CD8-positive, alpha-beta T cell (primary cell): ENCODE measurements at places on chromosomes 12 and 14.

- DNase-seq, result no peak
These were observed 279.9 kb upstream of the SYT1 start for GRCh38 chr12:78584695-78585094.

- no peak for DNase-seq
These were observed 53.3 kb downstream of the RBM19 start for GRCh38 chr12:113912760-113913329.

- DNase-seq, result no peak
These were observed 420.2 kb upstream of the TMTC1 start for GRCh38 chr12:30203981-30204380.

GRCh38 chr14:103427485-103428443 lies 42.5 kb downstream of the MARK3 start:
- DNase-seq, result no peak

- no peak for DNase-seq
These were observed 61.4 kb downstream of the SEL1L start for GRCh38 chr14:81472096-81472800.

DNA sequence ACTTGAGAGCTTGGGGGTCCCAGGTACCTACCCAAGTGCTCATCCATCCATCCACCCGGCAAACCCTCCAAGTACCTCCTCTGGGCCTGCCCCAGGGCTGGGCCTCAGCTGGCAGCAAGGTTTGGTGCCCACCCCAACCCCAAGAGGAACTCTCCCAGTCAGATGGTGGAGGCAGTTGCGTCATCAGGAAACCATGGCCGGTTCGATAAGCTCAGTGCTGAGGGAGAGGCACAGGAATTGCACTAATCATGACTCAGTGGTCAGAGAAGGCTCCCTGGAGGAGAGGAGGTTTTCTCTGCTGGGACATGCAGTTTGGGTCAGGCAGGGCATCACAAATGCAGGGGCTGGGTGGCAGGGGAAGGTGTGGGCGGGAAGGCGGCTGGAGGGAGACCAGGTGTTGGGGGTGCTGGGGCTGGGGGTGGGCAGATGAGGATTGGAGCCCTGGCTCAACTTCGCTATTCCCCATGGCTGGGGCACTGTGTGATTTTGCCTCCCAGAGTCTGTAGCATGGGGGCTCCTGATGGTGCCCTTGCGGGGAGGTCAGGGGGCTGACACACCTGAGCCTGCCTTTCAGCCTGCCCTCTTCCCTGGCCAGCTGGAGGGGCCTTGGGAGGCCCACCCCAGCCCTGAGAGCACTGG lies 32.2 kb downstream of the SH2B3 start:
- DNase-seq, result no peak
